ENCODE measurements at places on chromosomes 5 and 9.

GRCh38 chr5:73393611-73394489 lies 54.7 kb downstream of the FOXD1 start:
- DNase-seq, result no peak

- DNase-seq, result no peak
Observed at GRCh38 chr9:114236391-114237138, 81.2 kb downstream of the COL27A1 start.

GRCh38 chr5:129041196-129041881 lies 53.2 kb upstream of the ISOC1 start:
- no peak for DNase-seq

- DNase-seq, result no peak
Observed at GRCh38 chr9:38048316-38048969, 20.6 kb downstream of the SHB start.

- DNase-seq, result peak; percentile 65
Observed at GRCh38 chr5:151223447-151224264, at the start of gene CCDC69. Gene CCDC69 (minus strand): TSS chr5:151224092. CDS start chr5:151223970, 122 bp downstream.

- DNase-seq, result no peak
Observed at GRCh38 chr5:53928641-53929040, 368.2 kb downstream of the NDUFS4 start.

DNA sequence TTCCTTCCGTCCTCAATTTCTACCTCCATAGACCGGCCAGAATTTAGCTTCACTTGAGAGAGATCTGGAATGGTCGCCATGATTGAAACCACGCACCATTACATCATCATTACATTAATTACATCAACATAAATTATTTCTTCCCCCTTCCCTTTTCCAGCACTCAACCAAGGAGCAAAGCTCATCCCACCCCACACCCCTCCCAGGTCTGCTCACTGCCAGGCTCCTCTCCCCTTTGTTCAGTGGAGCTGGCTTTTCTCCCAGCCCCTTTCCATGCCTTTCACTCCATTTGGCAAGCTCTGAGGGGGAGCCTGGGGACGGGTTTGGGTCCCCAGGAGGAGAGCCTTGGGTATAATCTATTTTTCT lies 8.4 kb downstream of the RACK1 start:
- DNase-seq, result no peak

- DNase-seq, result no peak
Observed at GRCh38 chr5:170495825-170496661, 7.8 kb upstream of the KCNIP1 start.

DNA sequence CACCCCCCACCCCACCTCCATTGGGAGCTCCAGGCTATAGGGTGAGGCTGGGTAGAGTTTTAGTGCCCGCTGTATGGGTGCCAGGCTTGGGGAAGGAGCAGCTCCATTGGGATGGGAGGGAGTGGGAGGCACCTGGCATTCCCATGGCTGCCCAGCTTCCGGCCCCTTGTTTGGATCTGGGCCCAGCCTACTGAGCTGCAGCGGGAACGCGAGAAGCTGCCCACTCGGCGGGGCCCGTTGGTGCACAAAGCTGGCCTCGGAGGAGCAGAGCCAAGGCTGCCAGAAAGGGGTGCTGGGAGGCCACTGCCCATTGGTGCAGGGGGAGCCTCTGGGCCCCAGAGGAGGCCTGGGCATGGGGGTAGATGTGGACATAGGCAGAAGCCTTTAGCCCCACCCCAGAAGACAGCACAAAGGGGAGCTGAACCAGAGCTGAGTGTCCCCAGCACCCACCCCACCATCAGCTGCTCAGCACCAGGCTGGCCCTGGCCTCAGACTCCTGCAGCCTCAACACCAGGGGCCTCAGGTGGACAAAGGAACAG lies 4.4 kb downstream of the LCN9 start:
- no peak for DNase-seq

- no peak for DNase-seq
Observed at GRCh38 chr5:87872986-87873385, 395.7 kb downstream of the TMEM161B start.

DNA sequence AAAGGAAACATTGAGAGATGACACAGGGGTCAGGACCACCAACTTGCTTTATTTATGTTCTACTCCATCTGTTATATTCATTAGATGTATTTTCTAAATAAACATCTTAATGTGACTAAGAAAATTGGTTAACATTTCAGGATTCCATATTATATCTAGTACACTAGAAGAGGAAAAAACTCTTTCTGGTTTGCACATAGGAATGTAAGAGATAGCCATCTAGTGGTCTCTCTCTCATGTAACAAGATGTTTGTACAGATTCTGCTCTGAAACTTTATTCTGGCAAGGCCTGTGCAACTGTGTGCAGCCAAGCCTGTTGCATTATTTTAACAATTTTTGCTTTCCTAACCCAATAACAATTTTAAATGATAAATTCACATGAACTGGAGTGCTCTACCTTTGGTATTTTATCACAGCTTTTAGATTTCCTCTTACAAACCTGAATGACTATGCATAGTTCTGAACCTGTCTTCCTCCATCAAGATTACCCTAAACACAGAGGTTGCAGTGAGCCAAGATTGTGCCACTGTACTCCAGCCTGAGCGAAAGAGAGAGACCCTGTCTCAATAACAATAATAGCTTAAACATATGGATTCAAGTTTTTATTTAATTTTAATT lies 148.2 kb downstream of the GIN1 start:
- no peak for DNase-seq

GRCh38 chr5:132873119-132873929 lies at the start of gene LEAP2:
Gene LEAP2 (plus strand): TSS chr5:132873668. CDS start chr5:132873695, 27 bp downstream.
- no peak for DNase-seq

- no peak for DNase-seq
Observed at GRCh38 chr5:129593525-129593924, 133.4 kb downstream of the ADAMTS19 start.

DNA sequence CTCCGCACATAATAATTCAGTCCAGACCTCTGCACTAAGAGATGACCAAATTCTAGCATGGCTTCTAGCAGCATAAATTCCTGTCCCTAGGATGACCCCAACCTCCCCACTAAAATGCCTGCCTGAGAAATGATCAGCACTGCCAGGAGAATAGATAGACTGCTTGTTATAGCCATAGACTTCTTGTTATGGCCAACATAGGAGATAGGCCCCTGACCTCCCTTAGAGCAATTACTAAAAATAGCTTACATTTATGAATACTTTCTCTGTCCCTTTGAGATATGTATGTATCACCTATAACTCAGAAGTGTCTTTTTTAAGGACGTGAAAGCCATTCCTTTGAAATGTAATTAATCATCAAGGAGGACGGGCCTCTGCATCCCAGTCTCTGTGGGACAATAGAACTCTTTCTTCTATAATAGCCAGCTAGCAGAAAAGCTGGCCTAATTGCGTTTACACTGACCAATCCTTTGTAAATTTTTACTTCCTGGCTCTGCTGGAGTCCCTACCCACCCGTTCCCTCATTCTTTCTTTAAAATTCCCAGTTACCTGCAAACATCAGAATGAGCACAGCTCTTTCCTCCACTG lies 1002.7 kb downstream of the CDH18 start:
- no peak for DNase-seq

DNA sequence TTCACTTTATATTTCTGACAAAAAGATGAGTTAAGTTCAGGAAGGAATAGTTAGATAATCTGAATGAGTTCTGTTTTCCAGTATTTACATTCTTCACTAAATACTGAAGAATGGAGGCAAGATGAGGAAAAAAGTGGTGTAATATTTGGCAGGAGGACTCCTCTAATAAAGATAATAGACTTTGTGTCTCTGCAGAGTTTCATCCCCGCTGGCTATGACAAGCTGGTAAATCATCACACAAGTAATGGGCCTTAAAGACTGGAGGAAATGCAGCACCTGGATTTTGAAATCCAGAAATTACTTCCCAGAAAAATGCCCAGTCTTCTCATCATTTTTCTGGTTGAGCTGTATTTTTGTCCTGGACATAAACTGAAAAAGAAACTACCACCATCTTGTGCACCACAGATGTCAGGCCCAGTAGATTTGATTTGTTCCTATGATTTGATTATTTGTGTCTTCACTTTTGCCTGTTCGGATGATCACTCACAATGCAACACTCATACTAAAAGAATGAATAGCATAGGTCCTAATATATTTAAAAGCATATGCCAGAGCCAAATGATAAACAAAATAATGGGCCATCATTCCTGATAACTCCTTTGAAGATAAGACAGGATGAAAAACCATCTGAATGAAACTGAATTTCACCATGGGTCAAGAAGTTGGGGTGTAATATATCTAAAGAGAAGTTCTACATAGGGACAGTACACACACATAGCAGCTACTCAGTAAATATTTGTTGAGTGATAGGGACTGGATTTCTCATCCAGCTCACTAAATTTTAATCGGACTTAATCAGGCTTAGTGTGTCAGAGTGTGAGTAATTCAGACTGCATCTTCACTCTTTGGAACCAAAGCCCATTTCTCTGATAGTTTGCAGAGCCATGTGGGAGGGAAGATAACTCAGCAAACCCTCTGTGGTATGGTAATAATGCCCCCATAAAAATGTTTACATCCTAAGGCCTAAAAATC lies 200.5 kb downstream of the HINT1 start:
- DNase-seq, result no peak

DNA sequence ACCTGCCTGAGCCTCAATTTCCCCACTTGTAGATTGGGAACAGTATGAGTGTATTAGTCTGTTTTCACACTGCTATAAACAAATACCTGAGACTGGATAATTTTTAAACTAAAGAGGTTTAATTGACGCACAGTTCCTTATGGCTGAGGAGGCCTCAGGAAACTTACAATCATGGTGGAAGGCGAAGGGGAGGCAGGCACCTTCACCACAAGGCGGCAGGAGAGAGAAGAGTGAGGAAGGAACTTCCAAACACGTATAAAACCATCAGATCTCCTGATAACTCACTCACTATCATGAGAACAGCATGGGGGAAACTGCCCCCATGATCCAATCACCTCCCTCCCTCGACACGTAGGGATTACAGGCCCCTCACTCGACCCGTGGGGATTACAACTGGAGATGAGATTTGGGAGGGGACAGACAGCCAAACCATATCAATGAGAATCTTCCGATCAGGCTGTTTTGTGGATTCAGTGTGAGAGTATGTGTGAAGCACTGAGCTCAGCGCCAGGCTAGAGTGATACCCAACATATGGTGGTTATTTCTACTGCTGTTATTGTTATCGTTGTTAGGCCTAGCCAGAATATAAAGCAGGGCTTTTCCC lies 14.6 kb upstream of the LMX1B start:
- DNase-seq, result no peak

- peak; percentile 46 for DNase-seq
Observed at GRCh38 chr9:4640027-4640426, 22.1 kb upstream of the PLPP6 start.

DNA sequence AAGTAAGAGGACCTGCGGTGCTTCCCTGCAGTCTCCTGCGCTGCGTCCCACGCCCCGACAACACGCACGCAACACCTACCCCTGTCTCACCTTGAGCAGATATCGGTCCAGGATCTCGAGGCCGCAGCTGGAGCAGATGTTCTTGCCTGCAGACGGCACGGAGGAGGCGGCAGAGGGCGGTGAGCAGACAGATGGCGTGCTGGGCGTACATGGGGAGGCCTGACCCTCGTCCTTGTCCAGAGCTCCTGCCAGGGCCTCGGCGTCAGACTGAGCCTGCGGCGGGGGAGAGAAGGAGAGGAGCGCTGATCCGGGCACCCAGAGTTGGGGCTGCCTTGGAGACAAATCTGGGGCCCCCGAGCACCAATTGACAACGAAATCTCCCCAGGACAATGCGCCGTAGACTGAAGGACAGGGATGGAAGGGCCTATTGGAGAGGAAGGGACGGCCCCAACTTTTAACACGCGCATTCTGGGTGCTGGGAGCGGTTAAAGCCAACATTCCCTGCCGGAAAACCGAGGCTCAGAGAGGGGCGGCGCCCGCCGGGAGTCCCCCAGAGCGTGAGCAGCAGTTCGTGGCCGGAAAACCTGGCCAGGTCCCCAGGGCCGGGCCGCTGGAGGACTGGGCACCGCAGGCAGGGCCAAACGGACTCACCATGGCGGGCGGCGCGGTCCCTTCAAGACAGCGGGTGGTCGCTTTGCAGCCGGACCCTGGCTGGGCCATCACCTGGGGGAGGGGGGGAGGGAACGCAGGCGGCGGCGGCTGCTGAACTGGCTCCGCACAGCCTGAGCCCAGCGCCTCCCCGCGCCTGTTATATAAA lies 1.8 kb downstream of the LHX6 start:
- no peak for DNase-seq

DNA sequence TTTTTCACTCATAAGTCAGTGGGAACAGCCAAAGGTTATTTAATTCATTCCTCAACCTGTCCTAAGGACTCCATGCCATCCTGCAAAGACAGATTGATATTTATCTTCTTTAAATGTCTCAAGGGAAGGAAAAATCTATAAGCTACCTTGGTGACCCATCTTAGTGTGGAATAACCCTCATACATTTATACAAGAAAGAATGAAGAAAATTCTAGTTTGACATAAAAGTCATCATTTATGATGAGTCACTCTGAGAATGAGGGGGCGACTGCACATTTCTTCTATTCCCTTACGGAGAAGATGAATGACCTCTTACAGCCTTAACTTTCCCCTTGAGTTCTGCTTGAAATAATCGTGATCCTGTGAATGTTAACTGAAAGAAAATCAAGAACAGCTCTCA lies 26.8 kb upstream of the NUDT12 start:
- DNase-seq, result no peak

- no peak for DNase-seq
Observed at GRCh38 chr5:172869691-172870090, 35.6 kb downstream of the ERGIC1 start.

- no peak for DNase-seq
Observed at GRCh38 chr5:72817671-72818266, 1.3 kb downstream of the TNPO1 start.

DNA sequence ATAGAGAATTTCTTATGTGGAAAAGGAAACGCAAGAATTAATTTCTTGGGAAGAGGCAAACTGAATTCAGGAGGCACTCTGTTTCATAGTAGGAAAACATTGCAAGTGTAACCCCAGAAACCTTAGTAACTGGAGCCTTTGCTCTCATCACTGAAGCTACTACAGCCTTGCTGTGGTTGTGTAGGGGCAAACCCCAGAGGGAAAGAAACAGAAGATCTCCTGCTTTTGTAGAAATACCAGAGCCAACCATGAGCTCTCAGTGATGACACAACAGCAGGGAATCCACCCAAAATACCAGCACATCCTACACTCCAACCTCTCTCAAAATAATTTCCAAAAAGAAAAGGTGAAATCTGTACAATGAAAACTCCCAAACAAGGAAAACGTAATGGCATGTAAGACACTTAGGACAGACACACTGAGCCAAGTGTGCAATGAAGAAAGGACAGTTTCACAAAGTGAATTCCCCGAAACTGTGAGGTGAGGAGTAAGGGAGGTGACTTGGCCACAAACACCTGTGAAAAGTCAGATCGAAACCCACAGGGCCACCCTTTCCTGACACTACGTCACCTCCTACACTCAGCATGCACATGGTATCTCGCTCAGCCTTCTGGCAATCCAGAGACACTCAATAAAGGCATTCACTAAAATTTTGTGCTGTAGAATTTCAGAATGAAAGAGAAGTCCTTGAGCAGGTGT lies 8.5 kb upstream of the ACSL6 start:
- DNase-seq, result peak; percentile 79

All from activated CD4-positive, alpha-beta T cell treated with anti-CD3 and anti-CD28 coated beads, Interleukin-2, amount 50 U/mL, for 48 hours (primary cell).